GM13976 (cell line): ENCODE measurements at places on chromosomes 3 and 15.

DNA sequence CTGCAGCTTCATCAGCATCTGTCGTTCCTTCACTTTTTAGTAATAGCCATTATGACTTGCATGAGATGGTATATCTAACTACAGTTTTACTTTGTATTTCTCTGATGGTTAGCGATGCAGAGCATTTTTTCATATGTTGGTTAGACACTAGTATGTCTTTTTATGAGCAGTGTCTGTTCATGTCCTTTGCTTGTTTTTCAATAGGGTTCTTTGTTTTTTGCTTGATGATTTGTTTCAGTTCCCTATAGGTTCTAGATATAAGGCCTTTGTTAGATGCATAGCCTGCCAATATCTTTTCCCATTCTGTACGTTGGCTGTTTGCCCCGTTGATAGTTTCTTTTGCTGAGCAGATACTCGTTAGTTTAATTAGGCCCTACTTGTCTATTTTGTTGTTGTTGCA, 487.2 kb upstream of the BCHE start:
- no peak for DNase-seq

GRCh38 chr3:64463981-64464380, 223.8 kb downstream of the ADAMTS9 start:
- DNase-seq, result no peak

DNA sequence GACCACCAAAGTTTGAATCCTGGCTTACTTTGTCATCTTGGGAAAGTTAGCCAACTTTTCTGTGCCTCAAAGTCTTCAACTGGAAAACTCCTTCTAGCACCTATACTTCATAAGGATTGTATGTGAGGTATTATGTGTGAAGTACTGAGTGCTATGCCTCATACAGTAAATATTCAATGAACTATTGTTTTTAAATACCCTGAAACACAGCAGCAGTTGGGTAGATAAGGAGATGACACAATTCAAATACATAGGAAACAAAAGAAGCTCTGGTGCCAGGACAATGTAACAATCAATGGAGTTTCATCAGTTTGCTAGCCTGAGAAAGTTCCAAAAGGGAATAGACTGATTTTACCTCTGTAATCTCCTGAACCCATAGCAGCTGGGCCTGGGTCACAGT, 43.3 kb downstream of the TUBGCP4 start:
- DNase-seq, result no peak

DNA sequence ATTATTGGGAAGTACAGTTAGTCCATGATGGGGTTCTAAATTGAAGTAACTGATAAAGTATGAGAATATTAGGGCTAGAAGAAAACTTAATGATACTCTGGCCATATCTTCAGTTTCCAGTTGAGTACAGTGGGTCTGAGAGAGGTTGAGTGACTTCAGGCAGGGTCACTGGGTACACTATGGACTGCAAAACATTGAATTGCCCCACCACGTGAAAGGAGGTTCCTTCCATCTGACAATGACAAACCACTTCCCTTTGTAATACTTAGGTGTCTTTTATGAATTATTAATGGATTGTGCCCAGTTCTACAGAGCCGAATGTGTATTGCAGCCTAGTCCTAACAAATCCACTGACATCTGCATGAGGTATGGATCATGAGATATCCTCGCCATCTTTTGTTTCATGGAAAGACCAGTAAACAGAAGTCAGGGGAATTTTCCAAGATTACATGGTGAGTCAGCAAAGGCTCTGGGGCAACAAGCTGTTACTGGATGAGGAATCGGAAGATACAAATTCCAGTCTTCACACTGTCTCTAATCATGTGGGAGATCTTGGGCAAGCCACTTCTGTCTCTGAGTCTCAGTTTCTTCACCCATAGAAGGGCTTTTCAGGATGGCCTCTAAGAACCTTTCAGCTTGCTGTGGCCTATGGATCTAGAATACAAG, 66.5 kb upstream of the BCL6 start:
- DNase-seq, result no peak
